Stimulated activated CD8-positive, alpha-beta memory T cell treated with anti-CD3 and anti-CD28 coated beads, Interleukin-4, amount 100 ng/mL, for 4 hours (primary cell): ENCODE measurements at places on chromosomes 7 and 10.

DNA sequence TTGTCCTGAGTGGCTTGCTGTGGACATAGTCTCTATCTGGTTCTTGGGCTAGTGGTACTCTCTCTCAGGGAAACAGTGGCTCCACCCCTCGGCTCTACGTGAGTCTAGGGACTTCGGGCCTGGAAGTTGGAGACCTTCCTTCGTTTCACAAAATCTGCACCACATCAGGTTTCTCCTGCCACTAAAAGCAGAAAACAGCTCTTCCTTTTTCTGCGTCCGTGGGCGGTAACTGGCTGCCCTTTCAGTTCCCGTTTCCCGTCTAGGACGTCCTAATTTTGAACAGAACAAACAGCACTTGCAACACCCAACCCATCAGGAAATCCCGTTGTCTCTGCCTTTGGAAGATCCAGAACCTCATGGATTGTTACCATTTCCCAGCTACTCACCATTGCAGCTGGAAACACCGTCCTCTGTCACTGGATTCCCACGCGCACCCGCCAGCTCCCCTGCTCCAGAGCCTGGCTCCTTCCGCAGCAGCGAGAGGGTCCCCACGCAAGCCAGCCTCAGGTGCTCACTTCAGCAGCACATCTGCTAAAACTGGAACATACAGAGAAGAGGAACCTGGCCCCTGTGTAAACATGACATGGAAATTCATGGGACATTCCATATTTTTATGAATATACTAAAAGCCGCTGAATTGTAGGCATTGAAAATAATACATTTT lies 311.4 kb upstream of the AKR1E2 start:
- DNase-seq, result no peak

DNA sequence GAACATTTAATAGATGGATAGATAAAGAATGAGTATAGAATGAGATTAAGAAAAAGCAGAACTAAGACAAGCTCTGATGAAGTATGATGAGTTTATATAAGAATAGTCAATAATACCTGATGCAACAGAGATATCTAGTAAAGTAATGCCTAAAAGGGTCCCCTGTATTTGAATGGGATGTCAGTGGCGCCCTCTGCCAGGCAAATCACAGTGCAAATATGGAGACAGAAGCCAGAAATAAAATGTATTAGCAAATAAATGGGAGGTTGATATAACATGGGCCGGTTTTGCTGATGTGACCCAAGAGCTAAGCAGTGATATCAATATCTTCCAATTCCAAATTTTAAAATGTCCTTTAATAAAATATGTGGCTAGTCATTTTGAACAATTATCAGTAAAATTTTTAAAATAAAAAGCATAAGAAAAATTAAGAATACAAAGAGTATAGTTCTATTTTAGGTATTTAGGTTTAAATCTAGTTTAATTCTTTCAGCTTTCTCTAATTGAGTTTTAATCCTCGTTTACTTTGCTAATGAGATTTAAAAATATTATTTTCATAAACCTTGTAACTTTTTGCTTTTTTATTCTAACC lies 62.6 kb downstream of the ADK start:
- no peak for DNase-seq

DNA sequence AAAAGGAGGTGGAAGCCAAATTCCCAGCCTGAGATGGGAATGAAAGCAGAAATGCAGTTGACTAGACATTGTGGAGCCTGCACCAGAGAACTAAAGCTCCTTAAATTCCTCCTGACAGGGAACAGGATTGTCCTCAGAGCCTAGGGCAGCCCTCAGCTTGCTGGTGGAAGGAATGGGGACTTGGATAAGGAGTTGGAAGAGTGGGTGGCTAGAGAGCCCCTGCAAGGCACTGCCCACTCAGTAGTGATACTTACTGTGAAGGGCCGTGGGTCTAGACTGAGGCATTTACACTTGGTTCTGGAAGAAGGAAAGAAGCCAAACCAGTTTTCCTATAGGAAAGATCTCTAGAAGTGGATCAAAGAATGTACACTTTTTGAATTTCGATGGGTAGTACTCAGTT lies 117.6 kb downstream of the PLCE1 start:
- DNase-seq, result no peak

DNA sequence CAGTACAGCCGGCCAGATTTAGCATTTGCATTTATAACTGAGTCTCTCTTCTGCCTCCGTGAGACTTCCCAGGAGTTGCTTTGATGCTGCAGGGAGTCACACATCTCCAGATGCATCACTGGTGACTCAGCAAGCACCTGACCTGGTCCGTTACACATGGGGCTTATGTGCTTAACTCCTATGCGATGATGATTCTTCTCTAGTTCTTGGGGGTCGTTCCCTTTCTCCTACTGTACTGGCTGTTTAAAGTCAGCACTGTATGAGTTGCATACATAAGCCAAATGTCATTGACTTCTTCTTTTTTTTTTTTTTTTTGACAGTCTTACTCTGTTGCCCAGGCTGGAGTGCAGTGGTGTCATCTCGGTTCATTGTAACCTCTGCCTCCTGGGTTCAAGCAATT lies 13.0 kb upstream of the AKR1E2 start:
- no peak for DNase-seq

DNA sequence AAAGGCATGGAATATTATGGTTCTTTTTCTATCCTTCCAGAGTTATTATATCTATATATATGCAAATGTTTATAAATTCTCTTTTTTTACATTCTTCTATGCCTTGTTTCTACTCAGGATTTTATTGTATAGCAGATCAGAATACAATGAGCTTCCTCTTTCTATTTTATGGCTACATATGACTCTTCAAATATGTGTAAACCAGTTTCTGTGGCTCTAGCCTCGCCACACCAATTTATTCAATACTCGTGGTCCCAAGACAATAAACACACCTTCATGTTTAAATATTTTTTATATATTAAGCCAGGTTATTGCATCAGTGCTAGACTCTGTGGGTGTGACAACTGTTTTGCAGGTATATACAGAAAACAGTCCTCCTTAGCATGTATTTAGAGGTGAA lies 237.5 kb upstream of the MKLN1 start:
- no peak for DNase-seq
